ENCODE measurements at places on chromosomes 16 and 17. TPM values are rescaled to one million over a fixed set of nuclear protein-coding genes. Genes with fewer than 3 reads are reported as not detected.
A peak's percentile ranks its signal among the peaks of the same experiment; 100 is the strongest.

GRCh38 chr16:51244887-51245657 lies 94.0 kb upstream of the SALL1 start:
- no peak overlapping the region for H3K4me3 ChIP-seq
- H3K4me1 ChIP-seq, result no peaks in the 10 kb centered on the region
- DNase-seq, result no peak

- no peaks in the 10 kb centered on the region for H3K27me3 ChIP-seq
- H3K4me3 ChIP-seq, result no peak overlapping the region
- H3K36me3 ChIP-seq, result peaks cover 9% of the 10 kb centered on the region
- peak overlapping the region; percentile 41 for H3K27ac ChIP-seq
- H3K4me1 ChIP-seq, result peaks cover 13% of the 10 kb centered on the region
Observed at GRCh38 chr17:3007651-3008121, 55.7 kb downstream of the OR1D5 start.

- no peaks in the 10 kb centered on the region for H3K27me3 ChIP-seq
- peak overlapping the region; percentile 84 for H3K4me3 ChIP-seq
- H3K27ac ChIP-seq, result peak overlapping the region; percentile 60
- no peak for DNase-seq
- no peaks in the 10 kb centered on the region for H3K36me3 ChIP-seq
Observed at GRCh38 chr17:17628388-17629008, 37.0 kb upstream of the PEMT start.

AANAT gene
- total RNA-seq, result not detected

DNA sequence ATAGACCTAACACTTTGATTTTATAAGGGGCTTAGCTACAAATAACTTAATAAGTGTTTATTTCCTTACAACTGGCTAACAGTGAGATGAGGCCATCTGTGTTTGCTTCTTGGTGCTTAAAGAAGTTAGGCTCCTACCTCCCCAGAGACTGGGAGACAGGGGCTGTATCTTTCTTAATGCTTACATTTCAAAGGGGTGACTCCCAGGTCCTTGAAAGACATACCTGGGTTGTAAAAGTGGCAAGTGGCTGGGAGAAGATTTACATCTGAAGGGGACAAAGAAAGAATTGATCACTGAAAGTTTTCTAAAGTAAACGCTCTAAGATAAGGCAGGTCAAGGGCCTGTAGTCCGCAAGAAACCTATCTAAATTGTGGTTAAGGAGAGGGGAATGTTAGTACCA lies 196.8 kb downstream of the CNTNAP4 start:
- H3K27me3 ChIP-seq, result no peaks in the 10 kb centered on the region
- no peak for DNase-seq
- H3K27ac ChIP-seq, result no peak overlapping the region
- H3K4me3 ChIP-seq, result no peak overlapping the region

GRCh38 chr17:10295728-10296343 lies 77.0 kb downstream of the MYH13 start:
- H3K36me3 ChIP-seq, result no peaks in the 10 kb centered on the region
- no peak overlapping the region for H3K4me3 ChIP-seq
- H3K27me3 ChIP-seq, result peaks cover 7% of the 10 kb centered on the region
- H3K4me1 ChIP-seq, result no peaks in the 10 kb centered on the region
- DNase-seq, result no peak
- no peak overlapping the region for H3K27ac ChIP-seq

JPT1 gene
- 46.8 TPM for total RNA-seq

GRCh38 chr16:31215287-31216162 lies 1.4 kb downstream of the PYDC1 start:
- H3K4me3 ChIP-seq, result peak overlapping the region; percentile 87
- H3K36me3 ChIP-seq, result no peaks in the 10 kb centered on the region
- peak overlapping the region; percentile 2 for H3K27ac ChIP-seq
- H3K4me1 ChIP-seq, result peaks cover 24% of the 10 kb centered on the region

DNA sequence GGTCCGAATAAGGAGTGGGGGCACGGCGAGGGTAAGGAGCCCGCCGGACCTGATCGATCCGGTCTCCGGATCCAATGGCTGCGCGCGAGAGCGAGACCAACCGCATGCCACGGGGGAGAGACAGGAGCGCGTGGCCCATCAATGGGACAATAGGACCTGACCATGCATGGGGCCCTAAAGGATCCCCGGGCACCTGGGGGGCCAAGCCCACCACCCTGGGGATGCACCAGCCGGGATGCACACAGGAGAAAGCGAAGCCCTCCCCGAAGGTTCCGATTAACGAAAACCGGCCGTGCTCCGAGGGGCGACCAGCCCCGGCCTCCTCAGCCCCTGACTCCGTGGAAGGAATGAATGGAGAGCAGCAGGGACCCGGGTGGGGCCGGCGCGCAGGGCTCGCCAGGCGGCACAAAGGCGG lies 525 bp downstream of the JPT1 start:
- no peak for DNase-seq
- no peaks in the 10 kb centered on the region for H3K27me3 ChIP-seq
- H3K27ac ChIP-seq, result peak overlapping the region; percentile 93
- H3K4me1 ChIP-seq, result peaks cover 32% of the 10 kb centered on the region

DNA sequence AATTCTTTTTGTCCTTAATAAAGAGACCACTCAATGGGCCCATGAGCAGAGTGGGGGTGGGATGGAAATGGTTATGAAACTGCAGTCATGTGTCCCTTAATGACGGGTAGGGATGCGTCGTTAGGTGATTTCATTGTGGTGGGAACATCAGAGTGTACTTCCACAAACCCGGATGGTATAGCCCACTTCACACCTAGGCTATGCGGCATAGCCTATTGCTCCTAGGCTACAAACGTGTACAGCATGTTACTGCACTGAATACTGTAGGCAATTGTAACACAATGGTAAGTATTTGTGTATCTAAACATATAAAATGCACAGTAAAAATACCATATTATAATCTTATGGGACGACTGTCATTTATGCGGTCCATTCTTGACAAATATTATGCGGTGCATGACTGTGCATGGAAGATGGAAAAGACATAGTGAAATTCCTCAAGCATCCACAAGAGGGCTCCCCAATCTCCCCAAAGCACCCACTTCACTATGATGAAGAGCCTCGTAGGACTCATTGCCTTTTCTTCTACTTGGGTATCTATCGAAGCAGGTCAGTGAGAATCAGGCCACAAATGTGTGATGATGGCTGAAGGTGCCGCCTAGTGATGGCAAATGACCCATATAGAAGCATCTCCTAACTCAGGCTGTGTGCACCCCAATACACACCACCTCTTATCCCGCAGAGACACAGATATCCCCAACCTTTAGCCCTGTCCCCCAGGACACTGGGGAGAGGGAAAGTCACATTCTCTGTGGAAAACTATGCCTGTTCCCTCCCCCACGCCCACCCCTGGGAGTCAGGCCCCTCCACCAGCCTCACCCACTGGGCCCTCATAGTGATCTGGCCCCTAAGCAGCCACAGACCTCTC lies 43.5 kb downstream of the TBX21 start:
- peaks cover 3% of the 10 kb centered on the region for H3K4me1 ChIP-seq
- H3K27me3 ChIP-seq, result peaks cover 56% of the 10 kb centered on the region
- DNase-seq, result peak; percentile 25
- no peak overlapping the region for H3K27ac ChIP-seq
